NCI-H1092 (cell line): ENCODE measurements at places on chromosomes 1 and 21.

DNA sequence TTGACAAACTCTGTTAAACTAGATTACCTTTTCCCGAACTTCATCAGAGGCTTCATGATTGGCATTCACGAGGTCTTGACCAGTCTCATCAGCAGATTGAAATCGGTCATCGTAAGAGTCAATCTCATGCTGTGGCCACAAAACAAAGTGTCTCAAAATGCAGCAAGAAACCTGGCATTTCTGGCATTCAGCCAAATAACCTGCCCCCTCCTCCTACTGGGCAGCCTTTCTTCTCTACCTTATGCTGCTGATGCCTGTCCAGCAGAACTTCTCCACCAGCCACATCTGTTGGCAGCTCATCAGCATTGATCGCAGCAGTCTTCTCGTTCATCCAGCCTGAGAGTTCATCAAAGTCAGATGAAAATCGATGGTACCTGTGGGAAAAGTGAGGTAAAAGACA lies 12.2 kb downstream of the SPTA1 start:
- DNase-seq: no peak

GRCh38 chr1:81478219-81478618 lies 322.5 kb upstream of the ADGRL2 start:
- DNase-seq: peak; percentile 43

DNA sequence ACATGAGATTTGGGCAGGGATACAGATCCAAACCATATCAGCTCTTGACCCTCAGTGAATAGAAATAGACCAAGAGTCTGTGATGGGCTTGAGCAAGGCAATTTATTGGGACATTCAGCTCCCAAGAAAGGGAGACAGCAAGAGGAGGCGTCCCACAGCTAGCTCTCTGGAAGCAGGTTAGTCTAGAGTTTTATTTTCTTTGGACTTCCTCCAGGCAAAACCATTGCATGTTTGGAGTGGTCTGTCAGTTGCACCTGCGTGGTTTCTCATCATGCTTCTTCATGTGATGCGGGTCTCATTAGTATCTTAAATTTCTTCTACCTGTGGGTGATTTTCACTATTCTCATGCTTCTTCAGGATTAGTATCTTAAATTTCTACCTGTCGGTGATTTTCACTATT lies 1530.6 kb downstream of the PLA2G4A start:
- no peak for DNase-seq

DNA sequence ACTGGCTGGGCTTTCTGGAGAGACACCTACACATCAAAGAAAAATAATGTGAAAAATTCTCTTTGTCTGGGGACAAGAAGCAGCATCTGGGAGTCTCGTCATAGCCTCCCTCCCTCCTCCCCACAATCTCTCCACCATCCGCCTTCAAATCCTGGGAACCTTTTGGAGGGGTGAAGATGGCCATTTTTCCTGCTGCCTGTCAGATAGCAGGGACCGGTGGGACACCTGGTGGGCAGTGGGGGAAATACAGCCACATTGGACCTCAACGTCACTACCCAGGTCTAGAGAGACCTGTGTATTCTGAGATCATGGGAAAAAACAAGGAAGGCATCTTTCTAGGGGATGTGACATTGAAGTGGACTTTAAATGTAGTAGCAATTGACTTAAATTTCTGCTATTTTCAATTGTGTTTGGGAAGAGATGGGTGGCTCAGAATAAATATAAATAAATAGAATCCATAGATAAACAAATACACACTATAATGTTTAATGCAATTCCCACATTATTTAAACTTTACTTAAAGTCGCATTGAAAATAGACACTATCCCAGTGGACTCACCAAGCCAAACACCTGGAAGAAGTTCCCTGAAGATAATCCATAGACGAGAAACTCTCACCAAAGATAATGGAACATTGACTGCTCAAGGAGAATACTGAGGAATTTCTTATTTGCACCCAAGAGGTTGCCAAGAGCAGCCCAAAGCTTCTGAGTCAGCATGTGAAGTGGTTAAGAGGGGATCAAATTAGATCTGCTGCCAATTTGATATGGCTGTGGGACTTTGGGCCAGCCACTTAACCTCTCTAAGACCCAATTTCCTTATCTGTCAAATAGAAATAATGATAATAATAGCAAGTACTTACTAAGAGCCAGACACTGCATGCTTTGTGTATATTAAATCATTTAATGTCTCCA lies 147.6 kb upstream of the CAMK1G start:
- peak; percentile 66 for DNase-seq

DNA sequence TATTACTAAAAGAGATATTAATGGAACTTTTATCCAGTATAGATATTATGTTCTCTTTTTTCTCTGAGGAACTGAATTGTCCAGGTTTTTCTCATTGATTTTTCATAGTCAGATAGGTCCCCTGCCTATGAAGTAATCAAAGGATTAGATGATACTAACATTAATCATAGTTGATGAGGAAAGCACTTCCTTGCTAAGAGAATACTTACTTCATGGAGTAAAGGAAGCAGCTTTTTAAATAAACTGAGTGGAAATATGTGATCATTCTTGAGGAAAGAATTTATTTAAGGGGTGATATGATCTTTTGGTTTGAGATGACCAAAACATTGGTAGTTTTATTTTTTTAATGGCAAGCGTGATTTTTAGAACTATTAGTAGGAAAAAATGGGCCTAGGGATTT lies 58.9 kb downstream of the SWT1 start:
- DNase-seq: no peak

GRCh38 chr1:225677350-225678124 lies 24.6 kb upstream of the ENAH start:
- peak; percentile 40 for DNase-seq
